Inflammatory macrophage (primary cell): ENCODE measurements at places on chromosomes 11 and 22.

- no peak for DNase-seq
These were observed 28.8 kb downstream of the CHKA start for GRCh38 chr11:68092411-68092810.

GRCh38 chr11:129798212-129798611 is 17.4 kb upstream of the TMEM45B start:
- DNase-seq, result no peak

GRCh38 chr11:71218789-71219499 is 33.4 kb downstream of the SHANK2 start:
- no peak for DNase-seq

DNA sequence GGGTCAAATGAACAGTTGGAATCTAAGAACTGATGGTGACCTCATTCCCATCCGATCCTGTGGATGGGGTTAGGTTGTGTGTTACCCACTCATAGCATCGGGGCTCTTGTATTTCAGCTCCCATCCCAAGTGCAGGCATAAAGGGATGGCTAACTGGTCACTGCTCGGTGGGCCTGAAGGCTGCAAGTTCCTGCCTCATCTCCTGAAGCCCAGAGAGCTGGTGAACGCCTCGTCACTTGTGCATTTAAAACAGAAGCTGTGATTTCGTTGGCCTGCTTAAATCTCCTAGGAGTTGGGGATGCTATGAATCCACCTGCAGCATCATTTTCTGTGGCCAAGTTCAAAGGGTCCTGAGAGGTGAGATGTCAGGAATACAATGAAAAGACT is 477.0 kb downstream of the TBC1D22A start:
- no peak for DNase-seq
